AG04450 (cell line): ENCODE measurements at places on chromosomes 3 and 15. TPM values are rescaled to one million over a fixed set of nuclear protein-coding genes. Genes with fewer than 3 reads are reported as not detected.

LIPH gene
- polyA plus RNA-seq: 0.02 and 0.06 TPM in 2 replicates

PLSCR5 gene
- not detected in 2 replicates for polyA plus RNA-seq

DNA sequence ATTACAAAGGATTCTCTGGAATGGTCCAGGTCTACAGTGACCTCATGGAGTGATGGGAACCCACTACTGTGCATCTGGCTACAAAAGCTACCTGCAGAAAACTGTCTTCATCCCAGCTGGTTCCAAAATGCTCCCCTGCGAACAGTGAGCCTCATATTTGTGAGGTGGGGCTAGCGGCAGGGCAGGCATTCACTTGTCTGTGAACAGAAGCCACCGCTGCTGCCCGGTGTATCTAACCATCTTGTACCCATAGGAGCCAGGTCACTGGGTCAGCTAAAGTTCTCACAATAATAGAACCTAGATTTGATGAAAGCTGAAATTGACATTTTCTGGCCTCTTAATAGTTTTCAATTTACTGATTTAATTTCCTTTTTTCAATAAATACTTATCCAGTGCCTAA is 150.7 kb downstream of the KLF13 start:
- no peak for DNase-seq

DNA sequence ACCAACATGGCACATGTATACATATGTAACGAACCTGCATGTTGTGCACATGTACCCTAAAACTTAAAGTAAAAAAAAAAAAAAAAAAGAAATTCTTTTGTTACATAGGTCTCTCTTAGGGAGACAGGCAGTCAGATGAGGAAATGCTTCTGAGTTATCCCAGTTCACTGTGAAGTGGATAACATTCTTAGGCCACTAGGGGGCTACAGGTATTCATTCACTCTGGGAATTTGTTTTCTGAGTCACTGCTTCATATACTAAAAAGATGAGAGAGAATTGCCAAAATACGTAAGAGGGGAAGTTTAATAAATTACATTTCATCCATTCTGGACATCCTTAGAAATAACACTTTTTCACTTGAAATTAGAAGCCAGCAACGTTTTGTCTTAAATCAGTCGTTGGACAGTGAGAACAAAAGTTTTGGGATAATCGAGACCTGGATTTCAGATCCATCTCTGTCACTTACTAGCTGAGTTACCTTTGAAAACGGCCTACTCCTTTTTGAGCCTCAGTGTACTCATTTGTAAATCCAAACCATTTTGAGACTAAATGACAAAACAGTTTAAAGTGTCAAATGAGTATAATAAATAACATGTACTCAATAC is 738.4 kb upstream of the ALCAM start:
- peak; percentile 24 for DNase-seq

- DNase-seq: no peak
Observed at GRCh38 chr3:124520970-124521369, 209.3 kb upstream of the UMPS start.

DNA sequence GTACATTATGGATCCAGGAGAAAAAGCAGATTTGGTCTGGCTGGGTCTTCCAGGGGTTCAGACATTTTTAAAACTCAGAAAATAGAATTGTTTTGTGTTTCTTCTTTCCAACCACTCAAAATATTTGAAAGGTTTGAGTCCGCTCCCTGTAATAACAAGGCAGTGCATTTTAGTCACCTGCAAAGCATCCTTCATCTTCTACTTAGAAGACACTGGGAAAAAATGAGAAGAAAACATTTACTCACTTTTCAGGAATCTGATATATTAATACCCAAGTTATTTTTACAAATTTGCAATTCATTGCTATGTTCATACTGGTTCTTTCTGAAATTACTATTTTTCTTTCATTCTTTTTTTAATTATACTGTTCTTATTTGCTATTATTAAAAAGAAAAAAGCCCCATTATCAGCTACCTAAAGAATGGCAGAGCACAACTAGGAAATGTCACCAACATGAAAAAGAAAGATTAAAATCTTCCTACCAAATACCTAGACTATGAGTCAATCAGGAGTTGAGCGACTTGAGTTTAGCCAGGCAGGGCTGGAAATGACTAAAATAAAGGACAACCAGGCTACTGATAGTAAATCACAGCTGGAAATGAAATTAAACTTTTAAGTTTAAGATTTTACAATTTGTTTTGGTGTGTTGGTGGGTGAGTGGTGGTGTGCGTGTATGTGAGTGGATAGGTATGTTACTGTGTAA is 280.3 kb upstream of the THBS1 start:
- no peak for DNase-seq
